Activated CD8-positive, alpha-beta memory T cell treated with anti-CD3 and anti-CD28 coated beads, Interleukin-2, amount 50 U/mL, for 4 hours (primary cell): ENCODE measurements at places on chromosomes 6 and 20.

GRCh38 chr6:70282919-70283461 lies 19.9 kb downstream of the COL9A1 start:
- DNase-seq = no peak

GRCh38 chr6:117666881-117667280 lies 8.4 kb upstream of the NUS1 start:
- no peak for DNase-seq

- no peak for DNase-seq
These were observed 37.6 kb downstream of the HMGN3 start for GRCh38 chr6:79196912-79197311.

GRCh38 chr6:150409576-150410066 lies 40.8 kb downstream of the IYD start:
- no peak for DNase-seq

- no peak for DNase-seq
These were observed 39.6 kb upstream of the STX16 start for GRCh38 chr20:58611236-58612030.

DNA sequence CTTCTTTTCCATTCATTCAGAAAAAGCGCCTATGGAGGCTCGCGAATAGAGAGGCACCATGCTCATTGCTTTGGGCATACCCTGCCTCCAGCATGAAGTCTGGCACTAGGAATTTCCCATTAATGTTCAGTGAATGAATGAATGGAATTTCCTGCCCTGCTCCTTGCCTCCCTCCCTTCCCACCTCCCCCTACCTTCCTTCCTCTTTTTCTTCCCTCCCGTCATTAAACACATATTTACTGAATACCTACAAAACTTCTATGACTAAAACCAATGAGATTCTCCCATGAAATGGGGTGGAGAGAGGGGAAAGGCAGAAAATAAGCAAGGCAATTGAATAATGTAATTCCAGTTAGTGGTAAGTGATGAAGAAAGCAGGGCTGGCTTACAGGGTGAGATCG lies 213.8 kb upstream of the AGPAT4 start:
- no peak for DNase-seq

- DNase-seq = no peak
These were observed 331.1 kb upstream of the HSF2 start for GRCh38 chr6:122068291-122068769.
